ENCODE measurements at places on chromosomes 5 and 9.
A peak's percentile ranks its signal among the peaks of the same experiment; 100 is the strongest.

DNA sequence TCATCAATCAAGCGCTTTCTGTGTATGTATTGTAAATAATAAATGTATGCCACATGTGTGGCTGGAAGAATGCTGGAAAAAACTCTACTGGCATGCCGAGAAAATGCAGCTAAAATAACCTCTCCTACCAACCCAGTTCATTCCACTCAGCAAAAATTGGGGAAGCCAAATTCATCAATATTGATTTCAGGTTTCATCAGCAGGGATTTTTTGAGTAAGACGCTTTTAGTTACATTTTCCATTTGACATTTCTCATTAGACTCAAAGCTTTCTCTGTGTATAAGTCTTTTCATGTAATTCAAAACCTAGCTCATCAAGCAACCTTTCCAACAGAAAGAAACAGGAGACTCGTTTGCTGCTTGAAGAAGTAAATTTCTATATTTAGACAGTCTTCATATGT is 338.1 kb downstream of the DMRT2 start:
- DNase-seq, result no peak

DNA sequence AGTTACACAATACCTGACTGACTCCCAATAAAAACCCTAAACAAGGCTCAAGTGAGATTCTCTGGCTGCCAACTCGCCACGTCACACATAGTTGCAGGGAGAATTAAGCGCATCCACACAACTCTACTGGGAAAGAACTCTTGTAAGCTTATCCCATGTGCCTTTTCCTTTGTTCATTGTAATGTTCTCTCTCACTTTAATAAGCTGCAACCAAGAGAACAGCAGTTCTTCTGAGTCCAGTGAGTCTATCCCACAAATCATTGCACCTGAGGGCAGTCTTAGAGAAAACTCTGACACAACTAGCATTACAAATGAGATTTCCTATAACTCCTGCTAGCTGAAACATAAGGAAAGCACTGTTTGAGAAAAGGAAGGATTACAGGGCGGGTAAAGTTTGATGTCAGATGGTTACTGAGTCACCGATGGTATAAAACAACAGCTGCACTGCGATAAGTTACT is 27.4 kb downstream of the CENPK start:
- no peak for DNase-seq

GRCh38 chr9:108953983-108954574 is 19.9 kb downstream of the ABITRAM start:
- no peak for DNase-seq

- DNase-seq, result no peak
Measured at GRCh38 chr5:93022796-93023447, 558.1 kb downstream of the NR2F1-AS1 start.

GRCh38 chr9:136530461-136531089 is 15.3 kb downstream of the NOTCH1 start:
- DNase-seq, result no peak

GRCh38 chr5:119067450-119067849 is 3.4 kb upstream of the DMXL1 start:
- DNase-seq, result no peak

DNA sequence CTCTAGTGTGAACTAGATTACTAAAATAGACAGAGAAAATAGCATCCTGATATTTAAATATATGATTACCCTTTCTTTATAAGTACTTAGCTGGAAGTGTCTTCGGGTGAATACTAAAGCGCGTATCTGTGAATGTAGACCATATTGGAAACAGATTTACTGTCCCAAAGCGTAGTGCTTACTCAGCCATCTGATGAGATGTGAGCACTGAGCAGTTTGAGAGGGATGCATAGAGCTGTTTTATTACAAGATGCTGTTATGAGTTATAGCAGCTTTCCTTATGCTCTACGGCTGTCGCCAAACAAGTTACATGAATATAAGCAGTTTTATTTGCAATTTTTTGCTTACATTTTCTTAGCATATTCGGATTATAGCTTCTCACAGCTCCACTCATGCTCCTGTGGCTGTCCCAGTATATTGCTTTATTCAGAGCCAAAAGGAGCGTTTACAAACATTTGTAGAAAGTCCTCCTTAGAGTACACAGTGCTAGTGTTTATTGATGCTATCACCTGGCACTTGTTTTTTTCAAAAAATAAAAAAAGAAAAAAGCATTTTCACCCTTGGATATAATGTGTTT is 981.4 kb upstream of the WWC1 start:
- DNase-seq, result no peak

DNA sequence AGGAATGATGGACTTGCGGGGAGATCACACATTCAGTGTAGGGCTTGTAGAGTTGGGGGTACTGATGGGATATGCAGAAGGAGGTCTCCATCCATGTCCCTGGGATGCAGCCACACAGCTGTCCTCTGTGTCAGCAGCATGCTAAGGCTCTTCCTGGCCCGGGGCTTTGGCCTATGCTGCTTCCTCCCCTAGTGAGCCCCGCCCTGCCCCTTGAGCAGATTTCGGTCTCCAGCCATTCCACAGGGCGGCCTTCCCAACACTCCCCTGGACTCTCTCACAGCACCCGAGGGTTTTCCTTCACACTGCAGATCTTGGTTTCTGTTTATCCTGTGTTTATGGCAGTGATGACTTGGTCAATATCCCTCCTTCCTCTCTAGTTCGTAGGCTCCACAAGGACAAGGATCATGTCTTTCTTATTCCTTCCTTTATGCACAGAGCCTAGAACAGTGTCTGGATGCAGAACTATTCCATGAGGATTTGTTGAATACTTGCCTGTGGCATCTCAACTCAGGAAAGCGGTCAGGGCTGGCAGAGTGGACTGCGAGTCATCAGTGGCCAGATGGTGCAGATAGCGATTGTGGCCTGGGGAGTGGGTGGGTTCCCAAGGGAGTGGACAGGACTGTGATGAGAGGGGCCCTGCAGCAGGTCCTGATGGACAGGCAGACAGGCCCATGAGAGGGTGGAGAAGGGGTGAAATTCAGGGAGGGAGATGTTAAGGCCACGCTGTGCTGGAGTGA is 114.2 kb downstream of the RGS3 start:
- no peak for DNase-seq

GRCh38 chr5:143405849-143406098 is 2.3 kb upstream of the NR3C1 start:
- DNase-seq, result no peak

- DNase-seq, result peak; percentile 18
Measured at GRCh38 chr9:133199648-133200321, 9.3 kb downstream of the OBP2B start.

- DNase-seq, result no peak
Measured at GRCh38 chr5:135391116-135391868, 7.7 kb downstream of the MACROH2A1 start.

DNA sequence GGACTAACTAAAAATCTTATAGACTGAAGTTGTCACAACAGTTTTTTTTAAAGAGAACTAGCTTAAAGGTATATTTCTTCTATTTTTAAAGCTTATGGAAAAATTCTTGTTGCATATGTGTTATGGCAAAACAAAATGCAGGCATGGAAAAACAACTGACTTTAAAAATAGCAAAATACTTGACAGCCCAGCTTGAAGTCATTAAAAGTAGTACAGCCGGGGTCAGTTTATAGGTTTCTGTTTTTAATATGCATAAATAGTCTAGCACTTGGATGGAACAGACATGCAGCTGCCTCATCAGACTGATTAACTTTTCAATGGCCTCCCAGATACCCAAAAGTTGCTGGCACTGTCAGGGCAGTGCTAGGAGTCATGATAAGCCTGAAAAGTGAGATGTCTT is 22.3 kb upstream of the ARL15 start:
- no peak for DNase-seq

- DNase-seq, result no peak
Measured at GRCh38 chr5:179553875-179554274, 3.5 kb downstream of the RUFY1 start.

- DNase-seq, result no peak
Measured at GRCh38 chr5:80967500-80968181, 7.5 kb downstream of the RASGRF2 start.

GRCh38 chr9:94999832-95000231 is 273.3 kb downstream of the AOPEP start:
- DNase-seq, result no peak

DNA sequence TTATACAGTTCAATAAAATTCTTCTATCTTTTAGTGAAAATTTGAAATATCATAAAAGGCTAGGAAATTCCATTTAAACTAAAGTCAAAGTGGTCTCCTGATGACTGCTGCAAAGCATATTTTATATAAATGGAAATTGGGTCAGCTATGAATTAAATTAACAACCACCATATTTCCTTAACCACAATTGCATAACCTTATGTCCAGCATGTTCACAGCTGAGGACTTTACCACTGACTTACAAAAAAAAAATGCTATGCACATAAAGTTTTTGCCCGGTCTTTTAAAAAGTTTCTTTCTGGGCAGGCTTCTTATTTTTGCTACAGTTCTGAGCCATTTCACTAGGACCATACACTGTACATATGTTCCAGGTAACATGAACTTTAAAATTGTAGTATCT is 208.6 kb upstream of the RGMB start:
- no peak for DNase-seq

DNA sequence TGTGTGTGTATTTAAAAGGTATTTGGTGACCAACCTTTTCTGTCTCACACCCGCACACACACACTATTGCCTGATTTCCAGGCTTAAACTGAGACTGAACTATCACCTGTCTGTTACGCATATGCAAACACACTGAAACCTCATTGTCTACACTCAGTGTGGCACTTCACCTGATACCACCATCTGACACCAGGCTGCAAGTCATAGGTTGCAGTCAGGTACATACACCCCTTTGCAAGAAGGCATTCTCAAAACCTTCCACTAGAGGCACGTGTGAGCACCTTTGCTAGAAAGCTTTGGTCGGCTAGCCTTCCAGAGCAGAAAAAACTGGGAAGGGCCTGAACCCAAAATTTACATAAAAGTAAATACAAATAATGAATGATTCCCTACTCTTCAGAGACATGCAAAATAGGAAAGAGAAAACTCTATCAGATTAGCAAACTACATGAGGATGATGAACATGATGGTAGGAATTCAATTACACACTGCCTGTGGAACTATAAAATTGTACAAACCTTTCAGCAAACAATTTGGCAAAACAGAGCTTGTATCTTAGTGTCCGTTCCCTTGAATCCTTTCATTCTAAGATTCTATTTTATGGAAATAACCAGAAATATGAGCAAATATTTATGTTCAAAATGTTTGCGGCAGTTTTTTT is 5.9 kb upstream of the FOXD1 start:
- no peak for DNase-seq

DNA sequence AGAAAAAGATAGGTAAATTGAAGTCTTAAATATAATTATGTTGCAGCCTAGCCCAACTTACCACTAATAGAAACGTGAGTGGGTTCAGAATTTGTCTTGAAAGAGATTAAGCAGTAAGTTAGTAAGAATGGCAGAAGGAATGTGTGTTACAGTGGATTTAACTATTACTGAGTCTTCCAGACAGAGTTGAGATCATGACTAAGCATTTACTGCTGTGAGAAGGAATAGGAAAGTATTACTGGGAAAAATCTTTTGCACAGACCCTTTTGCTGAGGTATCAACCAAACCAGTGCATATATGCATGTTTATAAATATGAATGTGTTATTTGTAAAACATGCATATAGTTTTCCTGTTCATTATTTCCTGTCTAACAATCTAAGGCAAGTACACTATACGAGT is 112.8 kb upstream of the EFNA5 start:
- DNase-seq, result no peak

- no peak for DNase-seq
Measured at GRCh38 chr9:115198001-115198400, 80.0 kb upstream of the TNC start.

- peak; percentile 50 for DNase-seq
Measured at GRCh38 chr5:119355244-119355638, 578 bp upstream of the TNFAIP8 start.

- DNase-seq, result no peak
Measured at GRCh38 chr5:88172847-88173758, 95.5 kb downstream of the TMEM161B start.

GRCh38 chr5:81728301-81728700 is 22.6 kb downstream of the SSBP2 start:
- no peak for DNase-seq

DNA sequence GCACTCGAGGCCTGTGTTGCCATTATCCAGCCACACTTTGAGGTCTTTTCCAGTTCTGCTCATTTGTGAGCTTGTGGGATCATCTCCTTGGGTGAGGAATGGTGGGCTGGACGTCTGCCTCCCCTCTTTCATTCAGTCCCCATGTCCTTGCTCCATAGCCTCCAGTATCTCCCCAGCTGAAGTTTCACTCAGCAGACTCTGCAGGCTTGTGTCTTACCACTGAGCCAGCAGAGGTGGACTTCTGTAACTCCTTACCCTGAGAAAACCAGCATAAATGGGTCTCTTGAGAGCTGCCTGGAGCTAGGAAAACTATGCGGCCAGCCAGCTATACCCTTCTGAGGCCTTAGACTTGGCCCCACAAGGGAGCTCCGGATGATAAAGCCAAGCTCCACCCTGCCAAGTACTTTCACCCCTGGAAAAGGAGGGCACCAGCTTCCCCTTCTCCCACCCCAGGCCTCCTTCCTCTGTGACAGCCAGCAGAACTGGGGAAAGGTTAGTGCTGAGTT is 12.2 kb downstream of the IRF1 start:
- no peak for DNase-seq

GRCh38 chr9:13020146-13021040 is 245.6 kb downstream of the LURAP1L start:
- no peak for DNase-seq

GRCh38 chr5:2204366-2205184 is 321.9 kb upstream of the IRX4 start:
- DNase-seq, result no peak

GRCh38 chr9:69805962-69806515 is 14.6 kb upstream of the CFAP95 start:
- DNase-seq, result no peak

- DNase-seq, result no peak
Measured at GRCh38 chr9:6884101-6884500, 126.3 kb downstream of the KDM4C start.

GRCh38 chr5:116574367-116575325 is at the start of gene SEMA6A:
Gene SEMA6A, minus strand, starts transcription at chr5:116574823. Its CDS starts 69,879 bp downstream, at chr5:116504944.
- no peak for DNase-seq

GRCh38 chr9:127768698-127769097 is 9.8 kb downstream of the SH2D3C start:
- no peak for DNase-seq

- DNase-seq, result no peak
Measured at GRCh38 chr9:4743131-4743875, 2.3 kb upstream of the AK3 start.

- DNase-seq, result no peak
Measured at GRCh38 chr5:154138701-154139100, 51.8 kb upstream of the GALNT10 start.

GRCh38 chr5:78563621-78564020 is 85.0 kb downstream of the LHFPL2 start:
- DNase-seq, result no peak
